ENCODE measurements at places on chromosomes 12 and 14.
A peak's percentile ranks its signal among the peaks of the same experiment; 100 is the strongest.

- no peak overlapping the region for H3K4me3 ChIP-seq
- DNase-seq = no peak
- H3K27me3 ChIP-seq = no peaks in the 10 kb centered on the region
- H3K4me1 ChIP-seq = no peaks in the 10 kb centered on the region
Observed at GRCh38 chr14:77344377-77344996, 23.7 kb downstream of the GSTZ1 start.

DNA sequence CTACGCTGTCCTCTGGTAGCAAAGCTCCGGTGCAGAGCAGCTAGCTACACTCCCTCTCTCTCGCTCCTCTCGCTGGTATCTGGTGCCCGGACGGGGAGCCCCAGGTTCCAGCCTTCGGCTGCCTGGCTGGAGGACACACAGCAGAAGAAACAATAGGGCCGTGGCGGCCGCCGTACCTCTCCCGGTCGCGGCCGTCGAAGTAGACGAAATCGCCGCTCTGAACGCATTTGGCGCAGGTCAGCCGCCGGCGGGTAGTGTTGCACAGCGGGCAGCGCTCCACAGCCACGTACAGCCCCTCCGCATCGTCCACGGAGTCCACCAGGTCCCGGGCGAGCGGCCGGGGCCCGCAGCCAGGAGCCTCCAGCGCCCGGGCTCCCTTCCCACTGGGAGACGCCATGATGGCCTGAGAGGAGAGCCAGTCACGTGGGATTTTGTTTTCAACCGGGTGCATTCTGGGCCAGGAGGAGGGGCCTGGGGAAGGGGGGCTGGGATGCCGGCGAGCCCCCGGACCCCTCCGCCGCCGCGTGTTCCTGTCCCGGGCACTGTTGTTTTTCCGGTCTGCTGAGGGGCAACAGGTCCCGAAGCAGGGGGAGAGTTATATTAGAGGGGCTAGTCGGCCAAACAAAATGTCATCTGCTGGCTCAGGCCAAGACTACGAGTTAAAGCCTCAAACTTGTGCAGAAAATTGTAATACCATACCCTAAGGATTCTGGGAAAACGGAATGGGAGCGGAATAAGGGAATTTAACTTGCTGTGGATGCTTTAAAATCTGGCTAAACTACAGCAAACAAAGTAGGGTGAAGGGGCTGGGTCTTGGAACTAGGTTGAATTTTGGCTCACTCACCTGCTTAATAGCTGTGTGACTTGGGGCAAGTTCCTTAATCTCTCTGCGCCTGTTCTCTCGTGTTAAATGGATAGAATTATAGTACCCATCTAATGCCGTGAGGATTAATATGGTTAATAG lies at the start of gene ATG14:
ATG14 (minus strand) TSS at position 405 of the 964 bp plus-strand sequence; CDS start at position 397, 8 bp downstream.
- no peaks in the 10 kb centered on the region for H3K36me3 ChIP-seq
- H3K27me3 ChIP-seq = no peaks in the 10 kb centered on the region
- DNase-seq = peak; percentile 58
- H3K27ac ChIP-seq = peak within 1 kb of the TSS; percentile 66

- H3K4me3 ChIP-seq = no peak overlapping the region
- H3K4me1 ChIP-seq = no peaks in the 10 kb centered on the region
- no peaks in the 10 kb centered on the region for H3K27me3 ChIP-seq
- H3K27ac ChIP-seq = no peak overlapping the region
- DNase-seq = no peak
- no peaks in the 10 kb centered on the region for H3K36me3 ChIP-seq
Observed at GRCh38 chr12:119850330-119850729, 26.8 kb downstream of the CIT start.

- H3K27me3 ChIP-seq = no peaks in the 10 kb centered on the region
- peak overlapping the region; percentile 85 for H3K27ac ChIP-seq
- DNase-seq = no peak
- peak overlapping the region; percentile 98 for H3K4me3 ChIP-seq
- peaks cover 28% of the 10 kb centered on the region for H3K4me1 ChIP-seq
Observed at GRCh38 chr12:79934281-79935020, 446 bp downstream of the PPP1R12A start.

DNA sequence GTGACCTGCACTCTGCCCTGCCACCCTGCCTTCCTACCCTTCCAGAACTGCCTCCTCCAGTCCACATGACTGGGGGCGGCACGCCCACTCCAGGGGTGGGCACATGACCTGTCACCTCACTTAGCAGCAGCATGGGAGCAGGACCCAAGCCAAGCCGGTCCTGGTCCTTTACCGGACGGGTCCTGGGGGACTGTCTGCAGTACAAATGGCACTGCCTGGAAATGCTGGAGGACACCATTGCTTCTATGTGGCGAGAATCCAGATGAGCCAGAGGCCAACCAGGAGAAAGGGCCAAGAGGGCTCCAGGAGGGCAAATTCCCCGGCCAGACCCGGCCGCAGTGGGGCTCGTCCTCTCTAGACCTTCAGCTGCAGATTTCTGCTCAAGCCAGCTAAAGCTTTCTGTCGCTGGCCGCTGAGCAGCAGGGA lies 33.1 kb downstream of the ITPK1 start:
- H3K27me3 ChIP-seq = no peaks in the 10 kb centered on the region
- H3K4me1 ChIP-seq = peaks cover 2% of the 10 kb centered on the region
- H3K4me3 ChIP-seq = no peak overlapping the region

GRCh38 chr14:52876311-52876710 lies 74.5 kb downstream of the FERMT2 start:
- no peaks in the 10 kb centered on the region for H3K36me3 ChIP-seq
- no peak overlapping the region for H3K27ac ChIP-seq
- H3K4me1 ChIP-seq = no peaks in the 10 kb centered on the region
- H3K27me3 ChIP-seq = no peaks in the 10 kb centered on the region
- DNase-seq = no peak

- no peaks in the 10 kb centered on the region for H3K36me3 ChIP-seq
- no peaks in the 10 kb centered on the region for H3K4me1 ChIP-seq
- no peaks in the 10 kb centered on the region for H3K27me3 ChIP-seq
- no peak overlapping the region for H3K27ac ChIP-seq
Observed at GRCh38 chr14:60197629-60198303, 32.6 kb upstream of the DHRS7 start.

- no peaks in the 10 kb centered on the region for H3K4me1 ChIP-seq
- H3K4me3 ChIP-seq = no peak overlapping the region
- H3K27me3 ChIP-seq = peaks cover 28% of the 10 kb centered on the region
- no peaks in the 10 kb centered on the region for H3K36me3 ChIP-seq
Observed at GRCh38 chr12:31220633-31221550, 105.1 kb downstream of the SINHCAF start.

- no peaks in the 10 kb centered on the region for H3K4me1 ChIP-seq
- DNase-seq = no peak
- no peaks in the 10 kb centered on the region for H3K27me3 ChIP-seq
- H3K4me3 ChIP-seq = no peak overlapping the region
- peaks cover 13% of the 10 kb centered on the region for H3K36me3 ChIP-seq
- H3K27ac ChIP-seq = no peak overlapping the region
Observed at GRCh38 chr14:94041551-94042346, 15.6 kb downstream of the OTUB2 start.

DNA sequence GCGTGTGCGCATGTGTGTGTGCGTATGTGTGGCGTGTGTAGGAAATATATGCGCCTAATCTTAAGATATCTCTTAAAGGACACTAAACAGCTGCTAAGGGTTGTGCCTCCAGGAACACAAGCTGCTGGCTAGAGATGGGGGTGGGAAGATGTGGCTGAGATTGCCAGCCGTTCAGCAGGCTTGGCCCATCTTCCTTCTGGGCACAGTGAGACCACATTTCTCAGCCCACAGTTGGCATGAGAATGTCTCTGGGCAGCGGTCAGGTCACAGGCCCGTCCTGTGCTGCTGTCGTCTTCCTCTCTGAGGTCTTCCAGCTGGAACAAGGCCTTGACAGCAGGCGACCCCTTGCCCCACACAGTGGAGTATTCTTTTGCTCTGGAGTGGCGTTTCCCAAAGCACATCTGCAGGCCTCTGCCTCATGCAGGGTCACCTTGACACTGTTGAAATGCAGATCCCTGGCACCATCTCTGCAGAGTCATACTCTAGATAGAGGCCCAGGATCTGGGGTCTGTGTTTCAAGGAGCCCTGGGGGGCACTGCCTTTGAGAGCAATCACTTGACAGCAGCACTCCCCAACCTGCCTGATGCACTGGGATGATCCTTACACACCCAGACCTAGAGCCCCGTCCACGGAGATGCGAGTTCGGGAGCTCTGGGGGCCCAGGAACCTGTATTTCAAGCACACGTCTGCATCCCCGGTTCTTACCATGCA lies 335.5 kb upstream of the SFSWAP start:
- DNase-seq = no peak
- H3K27ac ChIP-seq = no peak overlapping the region
- no peaks in the 10 kb centered on the region for H3K36me3 ChIP-seq
- no peaks in the 10 kb centered on the region for H3K4me1 ChIP-seq
- H3K27me3 ChIP-seq = peaks cover 5% of the 10 kb centered on the region
- H3K4me3 ChIP-seq = no peak overlapping the region
